Upper lobe of left lung (tissue), 6 donors: ENCODE measurements at places on chromosomes 12 and 14. TPM values are rescaled to one million over a fixed set of nuclear protein-coding genes. Genes with fewer than 3 reads are reported as not detected.

DNA sequence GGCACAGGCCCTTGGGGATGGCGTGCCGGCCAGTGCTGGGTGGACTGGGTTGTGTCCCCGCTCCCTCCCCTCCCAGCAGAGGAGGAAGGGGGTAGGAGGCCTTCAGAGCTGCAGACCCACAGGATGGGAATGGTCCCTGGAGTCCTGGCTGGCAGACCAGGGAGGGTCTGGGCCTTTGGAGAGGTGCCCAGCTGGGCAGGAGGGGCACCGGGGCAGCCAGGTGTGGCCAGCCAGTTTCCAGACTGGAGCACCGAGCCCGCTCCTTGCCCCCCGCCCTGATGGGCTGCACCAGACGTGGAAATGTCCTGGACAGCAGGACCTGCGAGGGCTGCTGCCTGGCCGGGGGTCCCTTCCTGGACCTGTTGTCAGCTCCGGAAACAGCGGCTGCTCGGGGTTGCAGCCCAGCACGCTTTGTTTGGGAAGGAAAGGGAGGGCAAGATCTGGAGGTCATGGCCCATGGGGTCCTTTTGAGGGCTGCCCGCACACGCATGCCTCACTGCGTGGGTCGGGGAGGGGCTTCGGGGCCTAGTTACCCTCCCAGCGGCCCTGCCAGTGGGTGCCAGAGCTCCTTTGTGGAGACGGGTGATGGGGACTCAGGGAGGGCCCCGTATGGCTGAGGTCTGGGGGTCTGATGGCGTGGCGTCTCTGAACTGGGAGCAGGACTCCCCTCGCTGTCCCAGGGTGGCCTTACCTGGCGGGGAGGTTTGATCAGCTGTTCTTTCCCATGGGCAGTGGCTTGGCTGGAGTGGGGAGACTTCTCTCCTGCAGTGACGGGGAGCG lies 9.1 kb downstream of the KIF26A start:
- H3K4me1 ChIP-seq, result peaks cover 8% of the 10 kb centered on the region
- H3K36me3 ChIP-seq, result no peaks in the 10 kb centered on the region
- no peak overlapping the region for H3K27ac ChIP-seq
- no peak overlapping the region for H3K4me3 ChIP-seq
- DNase-seq, result no peak

The E2F7 gene
- total RNA-seq, result 1.5 TPM

DNA sequence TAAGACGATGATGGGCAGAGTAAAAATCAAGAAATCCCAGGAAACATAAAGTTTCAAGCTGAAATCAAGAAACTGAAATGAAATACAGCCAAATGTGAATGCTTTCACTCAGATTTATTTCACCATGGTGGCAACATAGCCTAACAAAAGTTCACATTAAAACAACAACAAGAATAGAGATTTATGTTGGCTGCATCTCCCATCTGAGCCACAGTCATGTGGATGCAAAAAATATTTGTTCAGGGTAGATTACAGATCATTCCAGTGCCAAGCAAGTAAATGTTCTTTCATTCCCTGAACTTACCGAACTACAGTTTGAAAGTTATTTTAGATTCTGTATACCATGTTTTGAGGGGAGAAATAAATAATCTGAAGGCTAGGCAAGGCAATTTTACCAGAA lies 159.9 kb upstream of the TMTC1 start:
- no peaks in the 10 kb centered on the region for H3K27me3 ChIP-seq
- H3K27ac ChIP-seq, result no peak overlapping the region
- H3K4me1 ChIP-seq, result no peaks in the 10 kb centered on the region
- no peaks in the 10 kb centered on the region for H3K36me3 ChIP-seq

DNA sequence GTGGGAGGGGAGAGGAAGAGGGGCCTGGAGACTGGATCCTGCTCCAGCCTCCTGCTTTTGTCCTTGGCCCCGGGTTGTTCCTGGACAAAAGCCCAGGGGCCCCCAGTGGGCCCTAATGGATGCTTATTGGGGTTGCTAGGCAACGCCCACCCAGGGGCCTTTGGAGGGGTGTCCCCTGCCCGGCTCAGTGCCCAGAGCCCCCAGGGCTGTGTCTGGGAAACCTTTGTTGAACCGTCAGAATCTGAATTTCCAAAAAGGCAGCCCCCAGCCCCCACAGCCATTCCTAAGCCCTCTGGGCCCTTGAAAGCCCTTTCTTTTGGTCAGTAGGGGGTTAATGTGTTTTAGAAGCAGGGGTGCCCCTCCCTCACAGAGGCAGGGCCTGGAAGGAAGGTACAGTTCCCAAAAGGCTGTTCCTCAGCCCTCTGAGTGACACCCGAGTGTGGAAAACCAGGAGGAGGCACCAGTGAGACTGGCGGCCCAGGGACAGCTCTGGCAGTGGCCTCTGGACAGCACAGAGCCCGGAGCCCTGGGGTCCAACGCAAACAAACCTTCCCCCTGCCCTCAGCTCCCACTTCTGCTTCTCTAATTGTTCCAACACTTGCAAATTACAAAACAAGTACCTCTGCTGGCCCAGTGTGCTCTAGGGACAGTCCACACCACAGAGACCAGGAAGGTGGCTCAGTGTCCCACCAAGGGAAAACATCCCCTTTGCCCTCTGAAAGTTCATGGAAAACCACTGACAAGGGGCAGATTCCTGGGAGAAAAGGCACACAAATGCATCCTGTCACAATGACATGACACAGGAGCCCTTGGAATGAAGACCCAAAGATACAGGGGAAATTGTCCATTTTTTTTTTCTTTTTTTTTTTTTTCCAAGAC lies 19.4 kb downstream of the HHIPL1 start:
- H3K27ac ChIP-seq, result no peak overlapping the region
- no peak overlapping the region for H3K4me3 ChIP-seq
- H3K27me3 ChIP-seq, result peaks cover 15% of the 10 kb centered on the region
- H3K36me3 ChIP-seq, result no peaks in the 10 kb centered on the region
- peaks cover 2% of the 10 kb centered on the region for H3K4me1 ChIP-seq

The NGB gene
- 0.30 TPM for total RNA-seq

DNA sequence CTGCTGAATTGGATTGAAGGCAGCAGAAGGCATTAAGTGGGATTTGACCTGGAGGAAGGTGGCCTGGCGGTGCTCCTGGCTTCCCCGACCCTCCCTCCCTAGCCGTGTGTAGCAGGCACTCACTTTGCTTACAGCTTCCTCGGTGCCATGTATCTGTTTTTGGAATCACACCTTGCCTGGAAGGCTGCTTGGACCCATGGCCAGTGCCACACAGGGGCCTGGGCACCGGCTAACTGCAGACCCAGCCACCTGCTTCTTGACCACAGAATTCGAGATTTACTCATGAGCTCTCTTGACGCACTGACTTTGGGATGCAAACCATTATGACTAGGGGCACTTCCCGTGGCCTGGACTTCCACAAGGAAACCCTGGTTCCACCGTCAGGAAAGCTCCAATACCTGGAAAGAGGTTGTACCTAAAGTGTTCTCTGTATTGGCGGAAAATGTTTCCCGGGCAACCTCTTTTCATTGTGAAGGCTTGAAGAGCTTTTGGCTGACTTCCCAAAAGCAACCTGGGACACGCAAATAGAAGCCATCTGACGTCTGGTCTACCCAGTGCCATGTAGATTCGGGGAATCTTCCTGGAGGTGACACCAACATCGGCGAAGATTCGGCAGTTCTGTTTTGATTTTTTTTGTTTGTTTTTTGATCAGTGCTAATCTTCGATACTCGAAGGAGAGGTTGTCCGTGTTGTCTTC lies 125.6 kb upstream of the RTL1 start:
- no peak for DNase-seq
- no peaks in the 10 kb centered on the region for H3K4me1 ChIP-seq
- no peak overlapping the region for H3K4me3 ChIP-seq
- no peaks in the 10 kb centered on the region for H3K36me3 ChIP-seq
- no peak overlapping the region for H3K27ac ChIP-seq

The KRT6C gene
- total RNA-seq, result not detected

The POU6F1 gene
- total RNA-seq, result 28.3 TPM

DNA sequence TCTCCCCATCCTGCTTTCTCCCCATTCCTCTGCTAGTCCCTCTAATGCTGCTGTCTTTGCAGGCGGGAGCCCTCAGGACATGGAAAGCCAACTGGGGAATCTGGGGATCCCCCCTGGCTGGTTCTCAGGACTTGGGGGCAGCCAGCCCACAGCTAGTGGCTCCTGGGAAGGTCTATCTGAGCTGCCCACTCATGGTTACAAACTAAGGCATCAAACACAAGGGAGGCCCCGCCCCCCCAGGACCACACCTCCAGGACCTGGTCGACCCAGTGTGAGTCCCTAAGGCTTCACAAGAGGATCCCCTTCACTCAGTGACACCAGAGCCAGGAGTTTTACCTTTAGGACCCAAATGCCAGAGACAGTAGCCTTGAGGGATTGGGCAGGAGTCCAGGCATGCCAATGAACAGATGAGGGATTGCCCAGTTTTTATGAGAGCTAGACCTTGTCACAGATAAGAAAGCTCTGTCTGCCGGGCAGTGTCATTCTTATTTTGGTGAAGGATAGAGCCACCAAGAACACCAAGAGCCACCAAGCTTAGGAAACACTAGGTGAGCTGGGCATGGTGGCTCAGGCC lies 8.0 kb upstream of the CPNE6 start:
- no peak overlapping the region for H3K4me3 ChIP-seq
- no peaks in the 10 kb centered on the region for H3K4me1 ChIP-seq
- H3K27me3 ChIP-seq, result no peaks in the 10 kb centered on the region
- no peak for DNase-seq
- no peaks in the 10 kb centered on the region for H3K36me3 ChIP-seq
- no peak overlapping the region for H3K27ac ChIP-seq

The PRH2 gene
- not detected for total RNA-seq

DNA sequence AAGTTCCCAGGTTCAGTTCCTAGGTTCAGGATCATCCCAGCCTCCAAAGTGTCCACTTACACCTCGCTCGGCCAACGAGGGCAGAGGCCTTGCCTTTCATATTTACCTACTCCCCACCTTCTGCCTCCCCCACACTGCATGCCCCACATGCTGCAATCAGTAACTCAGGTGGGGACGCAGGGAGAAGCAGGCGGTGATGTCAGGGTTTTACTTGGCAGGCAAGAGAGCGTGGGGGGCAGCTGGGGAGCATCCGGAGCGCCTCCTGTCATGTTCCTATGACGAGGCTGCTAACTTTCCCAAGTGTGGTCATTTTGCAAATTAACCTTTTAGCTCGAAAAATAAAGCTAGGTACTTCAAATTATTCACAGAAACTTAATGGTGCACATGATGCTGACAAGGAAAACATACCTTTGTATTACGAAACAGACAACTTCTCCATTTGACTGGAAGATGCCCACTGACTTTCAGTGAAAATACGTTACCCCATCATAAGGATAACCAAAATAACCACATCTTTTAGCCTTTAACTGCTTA lies 53.8 kb downstream of the SETD3 start:
- DNase-seq, result no peak
- no peaks in the 10 kb centered on the region for H3K27me3 ChIP-seq
- H3K27ac ChIP-seq, result no peak overlapping the region
- H3K36me3 ChIP-seq, result no peaks in the 10 kb centered on the region

DNA sequence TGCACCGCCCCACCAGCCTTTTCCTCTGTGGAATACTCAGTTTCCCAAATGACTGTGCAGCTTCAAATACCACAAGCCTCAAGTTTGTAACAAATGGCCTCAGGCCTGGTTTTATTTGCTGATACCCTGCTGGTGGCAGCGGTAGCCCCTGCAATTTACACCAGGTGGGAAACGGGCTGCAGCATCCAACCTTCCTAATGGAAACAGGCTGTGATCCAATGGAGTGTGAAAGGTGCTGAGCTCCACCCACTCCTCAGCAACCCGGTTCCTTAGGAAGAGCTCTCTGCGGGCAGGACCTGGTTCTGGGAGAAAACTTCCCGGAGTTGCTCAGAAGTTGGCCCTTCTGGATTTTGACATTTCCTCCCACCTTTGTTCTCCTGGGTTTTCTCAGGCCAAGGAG lies 41.7 kb upstream of the LTA4H start:
- H3K4me1 ChIP-seq, result no peaks in the 10 kb centered on the region
- H3K4me3 ChIP-seq, result no peak overlapping the region
- H3K27ac ChIP-seq, result no peak overlapping the region
- H3K27me3 ChIP-seq, result no peaks in the 10 kb centered on the region
- H3K36me3 ChIP-seq, result no peaks in the 10 kb centered on the region

DNA sequence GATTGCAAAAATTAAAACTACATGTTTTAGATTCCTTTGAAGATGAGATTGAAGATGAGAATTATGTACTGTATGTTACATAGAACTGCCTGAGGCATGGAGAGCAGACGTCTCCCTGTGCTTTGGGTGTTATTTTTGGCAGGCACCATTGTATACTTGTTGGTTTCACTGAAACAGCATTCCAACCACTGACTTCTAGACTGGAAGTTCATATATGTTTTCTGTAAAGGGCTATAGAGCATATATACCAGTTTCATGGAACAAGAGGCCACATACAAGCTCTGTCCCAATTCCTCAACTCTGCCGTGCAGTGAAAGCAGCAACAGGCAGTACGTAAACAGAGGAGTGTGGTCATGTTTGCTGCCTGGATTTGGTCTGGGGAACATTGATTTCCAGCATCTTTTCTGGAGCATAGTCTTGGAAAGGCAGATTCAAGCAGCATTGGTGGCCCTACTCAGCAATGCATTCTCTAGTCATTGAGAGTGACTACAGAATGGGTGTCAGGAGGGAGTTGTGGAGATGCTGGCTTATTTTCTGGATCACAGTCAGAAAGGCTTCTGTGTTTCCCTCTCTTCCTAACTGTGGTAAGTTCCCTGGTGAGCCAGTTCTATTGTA lies 57.6 kb upstream of the CNTN1 start:
- DNase-seq, result no peak
- no peak overlapping the region for H3K4me3 ChIP-seq
- H3K27me3 ChIP-seq, result no peaks in the 10 kb centered on the region
- H3K27ac ChIP-seq, result no peak overlapping the region

- no peaks in the 10 kb centered on the region for H3K36me3 ChIP-seq
- H3K27ac ChIP-seq, result no peak overlapping the region
- no peaks in the 10 kb centered on the region for H3K27me3 ChIP-seq
- no peaks in the 10 kb centered on the region for H3K4me1 ChIP-seq
- no peak for DNase-seq
These were observed 76.4 kb downstream of the RGS6 start for GRCh38 chr14:72008666-72009065.

DNA sequence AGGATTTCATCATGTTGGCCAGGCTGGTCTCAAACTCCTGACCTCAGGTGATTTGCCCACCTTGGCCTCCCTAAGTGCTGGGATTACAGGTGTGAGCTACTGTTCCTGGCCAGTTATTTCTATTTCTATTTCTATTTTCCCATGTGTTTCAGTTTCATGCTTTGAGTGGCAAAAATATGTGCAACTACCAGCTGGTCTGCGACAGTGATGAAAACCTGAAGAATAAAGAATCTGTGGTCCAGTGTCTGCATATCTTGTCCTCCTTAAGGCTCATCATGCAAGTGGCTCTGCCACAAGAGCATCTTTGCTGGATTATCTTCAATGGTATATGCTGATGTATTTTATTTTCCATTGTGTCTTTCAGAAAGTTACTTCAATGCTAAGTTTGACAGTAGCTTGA lies 17.4 kb downstream of the CFAP54 start:
- DNase-seq, result no peak
- no peak overlapping the region for H3K27ac ChIP-seq
- H3K4me1 ChIP-seq, result peaks cover 12% of the 10 kb centered on the region
- no peaks in the 10 kb centered on the region for H3K36me3 ChIP-seq
- no peaks in the 10 kb centered on the region for H3K27me3 ChIP-seq

GRCh38 chr12:3022411-3022810 lies 54.8 kb upstream of the TSPAN9 start:
- H3K27me3 ChIP-seq, result no peaks in the 10 kb centered on the region
- no peaks in the 10 kb centered on the region for H3K36me3 ChIP-seq
- no peak overlapping the region for H3K4me3 ChIP-seq
- no peak for DNase-seq
